Effector memory CD8-positive, alpha-beta T cell (primary cell): ENCODE measurements at places on chromosomes 6 and 20.

DNA sequence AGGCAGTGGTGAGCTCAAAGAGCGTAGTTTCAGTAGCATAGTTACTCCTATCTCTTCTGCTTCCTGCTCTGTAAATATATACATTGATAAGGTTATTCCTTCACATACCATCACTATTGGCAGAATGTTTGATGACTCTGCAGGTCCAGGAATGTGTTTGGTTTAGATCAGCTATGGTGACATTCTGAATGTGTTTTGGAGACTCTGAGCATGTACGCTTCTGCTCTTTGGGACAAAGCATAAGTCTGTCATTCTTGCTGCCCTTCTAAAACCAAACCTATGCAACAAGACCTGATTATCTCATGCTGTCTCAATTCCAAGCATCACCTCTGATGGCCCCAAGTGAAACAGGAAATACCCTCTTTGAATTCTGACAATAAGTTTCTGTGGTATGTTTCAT lies 1074.3 kb downstream of the KIF16B start:
- H3K27me3 ChIP-seq = no peaks in the 10 kb centered on the region
- no peaks in the 10 kb centered on the region for H3K36me3 ChIP-seq
- H3K4me1 ChIP-seq = no peaks in the 10 kb centered on the region
- no peak overlapping the region for H3K27ac ChIP-seq

DNA sequence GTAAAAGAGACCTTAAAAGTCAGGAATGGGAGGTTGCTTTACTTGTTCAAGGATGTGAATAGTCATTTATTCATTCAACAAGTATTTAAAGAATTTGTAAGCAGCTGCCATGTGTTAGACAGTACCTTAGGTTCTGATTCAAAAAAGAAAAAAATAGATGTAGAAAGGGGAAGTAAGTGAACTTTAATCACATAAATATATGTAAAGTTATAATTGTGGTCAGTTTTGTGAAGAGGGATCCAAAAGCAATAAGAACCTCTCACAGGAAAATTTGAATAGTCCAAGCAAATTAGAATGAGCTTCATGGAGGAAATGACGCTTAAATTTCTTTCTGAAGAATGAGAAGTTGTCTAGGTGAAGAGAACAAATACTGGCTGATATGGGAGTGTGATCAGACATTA lies 596.1 kb upstream of the CITED2 start:
- no peaks in the 10 kb centered on the region for H3K4me1 ChIP-seq
- no peak overlapping the region for H3K4me3 ChIP-seq
- no peaks in the 10 kb centered on the region for H3K36me3 ChIP-seq
- DNase-seq = no peak
- no peak overlapping the region for H3K27ac ChIP-seq
- H3K27me3 ChIP-seq = peaks cover 5% of the 10 kb centered on the region

GRCh38 chr6:2659381-2659780 lies 91.3 kb downstream of the MYLK4 start:
- no peak overlapping the region for H3K27ac ChIP-seq
- H3K27me3 ChIP-seq = peaks cover 14% of the 10 kb centered on the region

- H3K36me3 ChIP-seq = no peaks in the 10 kb centered on the region
- no peak overlapping the region for H3K27ac ChIP-seq
- no peak for DNase-seq
- no peaks in the 10 kb centered on the region for H3K4me1 ChIP-seq
Observed at GRCh38 chr20:63135411-63135810, 80.5 kb downstream of the YTHDF1 start.

GRCh38 chr6:17156112-17156921 lies 54.5 kb downstream of the STMND1 start:
- no peak overlapping the region for H3K4me3 ChIP-seq
- no peak overlapping the region for H3K27ac ChIP-seq
- H3K36me3 ChIP-seq = no peaks in the 10 kb centered on the region

DNA sequence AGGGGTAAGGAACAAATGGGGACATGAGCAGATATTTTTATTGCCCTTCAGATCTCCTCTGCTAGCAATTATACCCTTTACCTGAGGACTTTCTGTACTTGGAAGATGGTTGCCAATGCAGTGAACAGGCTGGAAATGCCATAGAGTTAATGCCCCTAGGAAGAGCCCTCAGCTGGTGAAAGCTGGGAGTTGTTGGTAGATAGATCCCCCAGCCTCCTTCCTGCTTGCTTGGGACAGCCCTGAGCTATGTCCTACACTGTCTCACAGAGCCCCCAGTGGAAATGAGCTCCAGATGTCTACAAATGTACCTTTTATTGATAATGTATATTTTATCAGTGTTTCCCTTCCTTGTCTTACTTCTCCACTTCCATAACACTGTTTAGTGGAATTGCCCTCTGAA lies 87.6 kb upstream of the PAK5 start:
- H3K4me1 ChIP-seq = no peaks in the 10 kb centered on the region
- no peaks in the 10 kb centered on the region for H3K27me3 ChIP-seq
- no peak overlapping the region for H3K4me3 ChIP-seq
- H3K27ac ChIP-seq = no peak overlapping the region

GRCh38 chr6:30887901-30888815 lies 3.8 kb downstream of the DDR1 start:
- DNase-seq = no peak
- peaks cover 4% of the 10 kb centered on the region for H3K36me3 ChIP-seq
- no peak overlapping the region for H3K4me3 ChIP-seq
- peaks cover 16% of the 10 kb centered on the region for H3K4me1 ChIP-seq
- H3K27ac ChIP-seq = no peak overlapping the region
